OCI-M1 (cell line): ENCODE measurements at places on chromosomes 16 and 17.
A peak's percentile ranks its signal among the peaks of the same experiment; 100 is the strongest.

- DNase-seq: peak; percentile 41
Measured at GRCh38 chr17:77840513-77841165, 117.9 kb upstream of the TNRC6C start.

GRCh38 chr16:85092851-85093250, 19.4 kb downstream of the CIBAR2 start:
- no peak for DNase-seq

DNA sequence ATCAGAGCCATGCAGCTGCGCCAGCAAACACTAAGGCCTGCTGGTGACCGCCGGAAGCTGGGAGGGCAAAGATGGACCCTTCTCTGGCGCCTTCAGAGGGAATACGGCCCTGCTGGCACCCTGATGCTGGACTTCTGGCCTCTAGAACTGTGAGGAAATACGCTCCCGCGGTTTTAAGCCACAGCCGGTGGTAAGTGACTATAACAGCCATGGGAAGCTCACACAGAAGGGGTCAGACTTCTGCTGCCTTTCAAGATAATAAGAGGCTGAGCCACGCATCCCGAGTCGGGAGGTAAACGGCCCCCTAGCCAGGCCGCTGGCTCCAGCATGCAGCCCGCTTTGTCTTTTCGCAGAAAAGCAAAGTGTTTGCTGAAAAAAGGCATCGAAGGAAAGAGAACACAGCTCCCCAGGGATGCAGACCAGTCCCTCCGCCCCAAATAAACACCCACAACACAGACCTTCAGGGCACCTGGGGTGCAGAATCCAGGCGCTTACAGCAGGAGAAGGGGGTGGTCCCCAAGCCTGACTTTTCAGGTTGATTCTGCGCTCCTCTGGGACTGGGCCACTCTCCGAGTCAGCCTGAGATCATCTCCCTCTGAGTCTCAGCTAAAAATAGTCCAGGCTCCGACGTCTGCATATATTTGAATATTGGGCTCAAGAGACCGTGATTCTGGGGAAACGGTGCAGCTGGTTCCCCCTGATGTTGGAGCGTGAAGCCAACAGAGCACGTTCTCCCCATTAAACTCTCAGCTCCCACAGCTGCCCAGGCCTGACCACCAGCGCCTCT, 89.7 kb downstream of the MGAT5B start:
- DNase-seq: no peak

DNA sequence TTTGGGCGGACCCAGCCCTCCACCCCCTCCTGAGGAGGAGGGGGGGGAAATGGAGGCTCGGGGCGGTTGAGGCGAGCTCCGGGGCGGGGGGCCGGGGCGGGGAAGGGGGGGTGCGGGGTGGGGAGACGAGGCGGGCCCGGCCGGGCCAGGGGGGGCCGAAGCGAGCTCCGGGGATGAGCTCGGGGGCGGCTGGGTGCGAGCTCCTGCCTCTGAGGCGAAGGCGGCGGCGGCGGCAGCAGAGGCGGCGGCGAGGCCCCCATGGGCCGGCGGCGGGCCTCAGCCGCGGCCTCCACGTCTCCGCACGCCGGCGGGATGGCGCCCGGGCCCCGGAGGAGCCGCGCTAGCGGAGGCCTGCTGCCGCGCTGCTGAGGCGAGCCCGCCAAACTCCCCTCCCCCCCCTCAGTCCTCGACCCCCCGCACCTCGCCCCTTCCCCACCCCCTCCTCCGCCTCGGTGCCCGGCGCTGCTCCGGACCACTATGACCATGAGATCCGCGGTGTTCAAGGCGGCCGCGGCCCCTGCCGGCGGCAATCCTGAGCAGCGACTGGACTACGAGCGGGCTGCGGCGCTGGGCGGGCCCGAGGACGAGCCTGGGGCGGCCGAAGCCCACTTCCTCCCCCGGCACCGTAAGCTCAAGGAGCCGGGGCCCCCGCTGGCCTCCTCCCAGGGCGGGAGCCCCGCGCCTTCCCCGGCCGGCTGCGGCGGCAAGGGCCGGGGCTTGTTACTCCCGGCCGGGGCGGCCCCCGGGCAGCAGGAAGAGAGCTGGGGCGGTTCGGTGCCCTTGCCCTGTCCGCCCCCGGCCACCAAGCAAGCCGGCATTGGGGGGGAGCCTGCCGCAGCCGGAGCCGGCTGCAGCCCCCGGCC, 596 bp downstream of the MSL1 start:
- DNase-seq: peak; percentile 62

GRCh38 chr16:3945751-3946603, 65.5 kb upstream of the CREBBP start:
- DNase-seq: no peak

- no peak for DNase-seq
Measured at GRCh38 chr16:54275956-54276355, 10.6 kb downstream of the IRX3 start.

DNA sequence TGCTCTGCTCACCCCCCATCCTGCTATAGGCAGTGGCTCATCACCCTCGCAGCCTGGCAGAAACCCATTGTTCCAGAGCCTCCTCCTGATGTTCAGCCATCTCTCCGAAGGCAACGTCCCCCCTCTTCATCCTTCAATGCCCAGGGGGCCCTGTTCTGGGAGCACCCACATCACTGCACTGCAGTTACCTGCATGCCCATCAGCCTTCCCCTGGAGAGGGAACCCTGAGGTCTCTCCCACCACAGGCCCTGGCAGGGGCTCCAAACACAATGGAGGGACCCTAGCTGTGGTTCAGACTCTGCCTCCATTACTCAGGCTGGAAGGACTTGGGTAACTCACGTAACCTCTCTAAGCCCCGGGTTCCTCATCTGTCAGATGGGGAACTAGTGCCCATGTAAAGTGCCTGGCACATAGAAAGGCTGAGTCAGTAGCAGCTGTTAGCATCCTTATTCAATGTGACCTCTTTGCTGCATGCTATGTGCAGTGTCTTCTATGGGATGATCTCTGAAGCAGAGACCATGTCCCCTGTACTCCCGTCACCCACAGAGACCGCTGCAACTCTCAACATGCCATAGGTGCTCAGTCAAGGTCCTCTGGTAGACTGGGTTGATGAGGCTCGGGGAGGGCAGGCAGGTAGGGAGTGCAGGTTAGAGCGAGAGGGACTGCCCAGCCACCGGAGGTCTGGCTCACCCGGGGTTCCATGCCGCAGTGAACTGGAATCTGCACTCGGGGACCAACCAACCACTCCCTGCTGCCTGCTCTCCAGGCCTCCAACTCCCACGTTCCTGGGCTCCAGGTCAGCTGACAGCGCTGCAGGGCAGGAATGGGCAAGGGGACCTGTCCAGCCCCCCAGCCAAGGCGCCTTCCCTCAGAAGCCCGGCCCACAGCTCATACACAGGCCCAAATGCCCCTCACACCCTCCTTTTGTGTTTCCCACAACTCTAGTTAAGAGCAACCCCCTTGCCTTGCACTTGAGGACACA, 233.2 kb downstream of the ZNF423 start:
- DNase-seq: no peak

GRCh38 chr16:52123842-52124241, 423.1 kb downstream of the TOX3 start:
- DNase-seq: no peak

DNA sequence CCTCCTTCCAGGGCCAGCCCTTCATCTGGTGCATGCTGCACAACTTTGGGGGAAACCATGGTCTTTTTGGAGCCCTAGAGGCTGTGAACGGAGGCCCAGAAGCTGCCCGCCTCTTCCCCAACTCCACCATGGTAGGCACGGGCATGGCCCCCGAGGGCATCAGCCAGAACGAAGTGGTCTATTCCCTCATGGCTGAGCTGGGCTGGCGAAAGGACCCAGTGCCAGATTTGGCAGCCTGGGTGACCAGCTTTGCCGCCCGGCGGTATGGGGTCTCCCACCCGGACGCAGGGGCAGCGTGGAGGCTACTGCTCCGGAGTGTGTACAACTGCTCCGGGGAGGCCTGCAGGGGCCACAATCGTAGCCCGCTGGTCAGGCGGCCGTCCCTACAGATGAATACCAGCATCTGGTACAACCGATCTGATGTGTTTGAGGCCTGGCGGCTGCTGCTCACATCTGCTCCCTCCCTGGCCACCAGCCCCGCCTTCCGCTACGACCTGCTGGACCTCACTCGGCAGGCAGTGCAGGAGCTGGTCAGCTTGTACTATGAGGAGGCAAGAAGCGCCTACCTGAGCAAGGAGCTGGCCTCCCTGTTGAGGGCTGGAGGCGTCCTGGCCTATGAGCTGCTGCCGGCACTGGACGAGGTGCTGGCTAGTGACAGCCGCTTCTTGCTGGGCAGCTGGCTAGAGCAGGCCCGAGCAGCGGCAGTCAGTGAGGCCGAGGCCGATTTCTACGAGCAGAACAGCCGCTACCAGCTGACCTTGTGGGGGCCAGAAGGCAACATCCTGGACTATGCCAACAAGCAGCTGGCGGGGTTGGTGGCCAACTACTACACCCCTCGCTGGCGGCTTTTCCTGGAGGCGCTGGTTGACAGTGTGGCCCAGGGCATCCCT, 7.4 kb downstream of the NAGLU start:
- DNase-seq: no peak

- DNase-seq: peak; percentile 66
Measured at GRCh38 chr17:69949973-69950695, 124.9 kb upstream of the KCNJ16 start.

DNA sequence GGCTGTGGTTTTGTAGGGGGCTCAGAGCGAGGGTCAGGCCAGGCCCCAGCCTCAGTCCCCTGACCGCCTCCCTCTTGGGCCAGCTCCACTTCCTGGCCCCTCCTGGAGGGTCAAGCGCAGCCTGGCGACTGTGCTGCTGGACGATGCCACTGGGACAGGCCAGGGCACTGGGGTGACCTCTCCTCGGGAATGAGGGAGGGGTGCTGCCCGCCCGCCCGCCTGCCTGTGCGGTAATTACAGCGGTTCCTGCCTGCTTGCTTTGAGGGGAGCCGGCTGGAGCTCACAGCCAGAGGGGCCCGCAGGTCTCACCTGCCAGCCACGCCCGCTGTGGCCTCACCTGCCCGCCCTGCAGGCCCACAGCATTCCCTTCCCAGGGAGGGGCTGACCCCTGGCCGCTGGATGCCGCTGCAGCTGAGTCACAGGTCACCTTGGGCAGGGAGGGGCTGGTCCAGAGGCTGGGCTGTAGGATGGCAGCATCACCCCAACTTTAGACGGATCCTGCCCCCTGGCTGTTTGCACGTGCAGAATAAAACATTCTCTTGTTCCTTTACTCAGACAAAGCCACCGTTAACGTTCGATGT, 76.7 kb upstream of the CBX4 start:
- peak; percentile 57 for DNase-seq

GRCh38 chr16:19003935-19004334, 20.2 kb downstream of the TMC7 start:
- no peak for DNase-seq

GRCh38 chr16:27925612-27926011, 137.9 kb downstream of the GSG1L start:
- no peak for DNase-seq
